ENCODE measurements at places on chromosomes 3 and 15.
A peak's percentile ranks its signal among the peaks of the same experiment; 100 is the strongest.

- no peak for DNase-seq
These were observed 303.0 kb upstream of the NR2F2 start for GRCh38 chr15:96027501-96027900.

DNA sequence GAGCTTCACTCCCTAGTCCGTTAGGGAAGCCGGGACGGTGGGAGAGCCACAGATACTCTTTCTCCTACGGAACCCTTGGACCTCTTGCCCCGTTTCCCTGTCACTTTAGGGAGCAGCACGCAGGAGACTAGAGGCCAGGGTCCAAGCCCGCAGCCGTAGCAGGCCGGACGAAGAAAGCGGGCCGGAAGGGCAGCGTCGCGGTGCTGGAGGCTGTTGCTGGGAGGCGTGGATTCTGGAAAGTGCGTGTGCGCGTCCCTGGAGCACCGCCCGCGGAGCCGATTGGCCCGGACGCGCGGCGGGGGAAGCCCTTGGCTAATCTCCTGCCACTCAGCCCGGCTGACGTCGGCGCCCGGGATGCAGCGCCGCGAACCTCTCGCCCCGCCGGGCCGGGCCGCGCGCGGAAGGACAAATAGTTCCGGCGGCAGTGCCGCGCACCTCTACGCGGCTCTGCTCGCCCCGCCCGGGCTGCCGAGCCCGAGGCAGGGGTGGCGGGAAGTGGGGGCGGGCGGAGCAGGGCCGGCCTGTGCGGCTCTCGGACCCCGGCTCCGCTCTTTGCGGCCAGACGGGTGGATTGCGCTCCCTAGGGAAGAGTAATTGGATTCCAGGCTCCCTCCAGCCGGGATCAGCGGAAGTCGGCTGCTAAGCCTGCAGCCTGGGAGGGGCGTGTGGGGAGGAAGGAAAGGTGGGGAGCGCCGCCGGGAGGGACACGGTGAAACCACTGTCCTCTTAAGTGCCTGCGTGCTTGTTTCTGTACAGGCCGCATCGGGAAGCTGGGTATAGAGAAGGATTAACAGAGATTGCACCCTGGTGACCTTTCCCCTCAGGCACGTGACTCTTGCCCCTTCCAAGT lies 31.3 kb upstream of the TCF12 start:
- DNase-seq, result peak; percentile 84

GRCh38 chr3:76638006-76638405 lies 401.9 kb upstream of the ROBO2 start:
- DNase-seq, result no peak

- no peak for DNase-seq
These were observed 178.1 kb downstream of the LPP start for GRCh38 chr3:188332085-188332484.

DNA sequence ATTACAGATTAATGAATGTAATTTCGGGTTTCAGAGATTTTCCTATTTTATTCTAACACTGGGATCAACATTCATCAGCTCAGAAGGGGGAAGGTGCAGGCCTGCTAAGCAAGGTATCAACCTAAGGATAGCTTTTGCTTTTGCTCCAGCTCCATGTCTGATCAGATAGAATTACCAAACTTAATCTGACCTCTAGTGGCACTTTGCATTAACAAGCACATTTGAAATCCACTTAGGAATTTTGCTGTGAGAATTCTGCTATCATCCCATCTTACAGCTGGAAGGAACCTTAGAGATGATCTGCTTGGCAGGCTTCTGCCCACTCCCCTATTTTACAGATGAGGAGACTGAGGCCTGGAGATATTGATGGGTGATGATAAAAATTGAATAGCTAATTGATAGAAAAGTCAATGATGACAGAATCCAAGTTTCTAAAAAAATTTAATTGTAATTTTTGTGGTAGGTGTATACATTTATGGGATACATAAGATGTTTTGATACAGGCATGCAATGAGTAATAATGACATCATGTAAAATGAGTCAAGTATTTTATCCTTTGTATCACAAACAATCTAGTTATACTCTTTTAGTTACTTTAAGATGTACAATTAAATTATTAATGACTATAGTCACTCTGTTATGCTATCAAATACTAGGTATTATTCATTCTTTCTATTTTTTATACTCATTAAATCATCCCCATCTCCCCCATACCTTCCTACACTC lies 209.2 kb upstream of the ZPLD1 start:
- DNase-seq, result peak; percentile 76

GRCh38 chr3:115428841-115429240 lies 194.5 kb upstream of the GAP43 start:
- no peak for DNase-seq

- no peak for DNase-seq
These were observed 459.6 kb upstream of the WNT5A start for GRCh38 chr3:55946574-55947160.

DNA sequence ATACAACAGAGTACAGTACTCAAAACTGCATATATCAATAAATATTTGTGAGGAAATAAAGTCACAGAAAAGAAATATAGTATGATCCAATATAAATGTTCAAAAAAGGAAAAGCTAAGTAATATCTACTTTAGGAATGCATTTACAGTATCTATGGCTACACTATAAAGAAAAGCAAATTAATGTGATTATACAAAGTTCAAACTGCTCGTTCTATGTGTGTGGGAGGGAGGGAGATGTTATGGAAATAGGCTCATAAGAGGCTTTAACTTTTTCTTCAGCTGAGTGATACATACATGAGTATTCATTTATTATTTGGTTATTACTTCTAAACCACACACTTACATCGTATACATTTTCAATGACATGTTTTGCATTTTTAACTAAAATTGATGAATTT lies 377.7 kb upstream of the AGTR1 start:
- no peak for DNase-seq

- DNase-seq, result no peak
These were observed 32.7 kb downstream of the SRGAP3 start for GRCh38 chr3:9216736-9217135.

- DNase-seq, result no peak
These were observed 52.4 kb upstream of the SRGAP3 start for GRCh38 chr3:9301798-9302197.
